Peyer's patch (tissue), 4 donors: ENCODE measurements at places on chromosomes 13 and 19. TPM values are rescaled to one million over a fixed set of nuclear protein-coding genes. Genes with fewer than 3 reads are reported as not detected.

GRCh38 chr13:27954406-27954851 is 14.7 kb downstream of the CDX2 start:
- no peak for DNase-seq

DNA sequence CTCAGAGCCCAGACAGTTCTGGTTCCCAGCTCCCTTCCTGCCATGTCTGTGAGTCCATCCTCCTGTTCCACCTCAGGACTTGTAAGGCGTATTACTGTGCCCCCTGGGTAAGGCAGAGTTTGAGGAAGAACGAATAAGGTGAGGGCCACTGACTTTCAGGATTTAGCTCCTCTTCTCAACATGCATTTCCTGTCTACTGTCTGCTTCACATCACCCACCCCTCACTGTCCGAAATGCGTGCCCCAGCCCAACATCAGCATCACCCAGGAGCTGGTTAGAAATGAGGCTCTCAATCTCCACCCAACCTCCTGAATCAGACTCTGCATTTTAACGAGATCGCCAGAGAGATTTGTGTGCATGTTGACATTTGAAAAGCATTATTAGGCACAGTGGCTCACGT is 44.4 kb downstream of the IRS2 start:
- DNase-seq, result no peak

- no peak for DNase-seq
Measured at GRCh38 chr13:69264362-69265334, 843.0 kb upstream of the ATXN8OS start.

- no peak for DNase-seq
Measured at GRCh38 chr19:2969104-2969504, 8.3 kb upstream of the TLE6 start.

DNA sequence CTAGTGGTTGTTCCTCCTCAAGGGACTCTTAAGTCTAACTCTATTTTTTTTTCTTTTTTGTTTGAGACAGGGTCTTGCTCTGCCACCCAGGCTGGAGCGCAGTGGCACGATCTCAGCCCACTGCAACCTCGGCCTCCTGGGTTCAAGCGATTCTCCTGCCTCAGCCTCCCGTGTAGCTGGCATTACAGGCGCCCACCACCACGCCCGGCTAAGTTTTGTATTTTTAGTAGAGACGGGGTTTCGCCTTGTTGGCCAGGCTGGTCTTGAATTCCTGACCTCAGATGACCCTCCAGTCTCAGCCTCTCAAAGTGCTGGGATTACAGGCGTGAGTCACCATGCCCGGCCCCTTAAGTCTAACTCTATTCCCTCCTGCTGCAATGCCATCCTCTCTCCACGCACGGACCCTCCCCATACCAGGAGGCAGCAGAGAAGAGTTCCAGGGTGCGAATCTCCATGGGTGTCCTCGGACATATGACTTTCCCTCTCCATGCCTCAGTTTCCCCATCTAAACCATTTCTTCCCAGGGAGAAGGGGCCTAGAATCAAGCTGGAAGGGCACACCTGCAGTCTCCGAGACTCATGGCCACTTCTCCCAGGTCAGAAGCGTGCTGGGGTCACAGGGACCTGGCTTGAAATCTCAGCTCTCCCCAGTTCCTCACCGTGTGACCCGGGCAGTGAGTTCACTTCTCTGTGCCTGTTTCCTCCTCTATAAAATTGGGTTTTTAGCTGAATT is 6.0 kb upstream of the BCL3 start:
- DNase-seq, result no peak

KLK15 gene
- total RNA-seq, result not detected
